ENCODE measurements at places on chromosomes 7 and 10. TPM values are rescaled to one million over a fixed set of nuclear protein-coding genes. Genes with fewer than 3 reads are reported as not detected.
A peak's percentile ranks its signal among the peaks of the same experiment; 100 is the strongest.

DNA sequence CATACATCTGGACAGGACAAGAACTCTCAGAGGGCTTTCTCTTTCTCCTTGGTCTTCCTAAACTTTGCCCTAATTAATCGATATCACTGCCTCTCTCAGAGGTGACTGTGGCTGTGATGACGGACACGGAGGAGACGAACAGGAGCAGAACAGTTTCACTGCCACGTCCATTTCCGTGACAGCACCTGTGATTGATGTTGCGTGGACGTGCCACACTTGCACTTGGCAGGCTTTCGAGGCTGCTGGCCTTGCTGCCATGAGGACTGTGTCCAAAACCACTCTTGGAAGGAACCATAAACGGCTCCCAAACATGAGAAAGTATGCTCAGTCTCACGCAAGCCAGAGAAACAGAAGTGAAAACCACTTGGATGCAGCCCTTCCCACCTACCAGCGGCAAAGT, 308.1 kb downstream of the DNAJB6 start:
- DNase-seq = peak; percentile 72

DNA sequence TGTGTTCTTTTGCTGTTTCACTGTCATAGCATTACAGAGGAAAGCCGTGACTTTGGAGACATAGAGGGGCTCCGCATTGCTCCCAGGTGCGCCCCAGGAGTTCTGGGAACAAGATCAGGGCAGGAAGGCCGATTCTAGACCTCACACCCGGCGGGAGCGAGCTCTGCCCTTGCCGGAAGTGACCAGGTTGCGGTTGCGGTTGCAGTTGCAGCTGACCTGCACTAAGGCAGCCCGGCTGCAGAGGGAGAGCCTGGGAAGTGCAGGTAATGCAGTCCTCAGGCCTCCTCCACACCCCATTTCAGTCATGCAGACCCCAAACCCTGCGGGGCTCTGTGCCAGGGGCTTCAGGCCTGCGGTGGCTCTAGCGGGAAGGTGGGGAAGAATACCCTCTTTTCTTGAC, 130.0 kb upstream of the LANCL2 start:
- DNase-seq = no peak

OR2A5 gene
- total RNA-seq = not detected

GRCh38 chr10:91798649-91799611, 704 bp downstream of the TNKS2 start:
- no peak for DNase-seq

DNA sequence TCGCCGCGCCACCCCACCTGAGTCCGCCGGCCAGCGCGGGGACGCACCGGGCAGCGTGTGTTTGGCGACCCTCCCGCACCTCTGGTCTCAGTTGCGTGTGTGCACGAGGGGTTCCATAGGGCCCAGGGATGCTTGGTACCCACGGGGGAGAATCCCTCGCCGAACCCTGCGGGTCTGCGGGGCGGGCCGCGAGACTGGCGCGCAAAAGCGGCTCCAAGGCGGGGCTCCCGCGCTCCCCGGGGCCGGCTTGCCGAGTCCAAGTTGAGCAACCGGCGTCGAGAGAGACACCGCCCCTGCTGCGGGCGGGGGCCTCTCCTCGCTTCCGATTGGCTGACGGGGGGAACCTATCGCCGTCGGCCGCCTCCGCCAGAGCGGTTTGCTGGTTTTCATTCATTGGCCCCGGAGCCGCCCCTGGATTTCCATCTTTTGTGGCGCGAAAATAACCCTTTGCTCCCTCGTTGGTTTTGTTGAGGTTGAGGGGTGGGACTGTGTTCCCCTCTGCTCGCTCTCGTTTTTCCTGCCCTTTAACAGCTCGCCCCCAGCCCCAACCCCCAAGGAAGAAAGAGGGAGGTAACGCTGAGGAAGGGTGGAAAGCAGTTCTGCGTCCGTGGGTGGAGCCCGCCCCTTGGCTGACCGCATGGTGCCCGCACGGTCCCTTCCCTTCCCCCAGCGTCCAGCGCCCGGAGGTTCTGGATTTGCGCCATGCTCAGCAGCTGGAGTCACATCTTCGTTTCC, 4.0 kb upstream of the IGF2BP3 start:
- DNase-seq = peak; percentile 94

DNA sequence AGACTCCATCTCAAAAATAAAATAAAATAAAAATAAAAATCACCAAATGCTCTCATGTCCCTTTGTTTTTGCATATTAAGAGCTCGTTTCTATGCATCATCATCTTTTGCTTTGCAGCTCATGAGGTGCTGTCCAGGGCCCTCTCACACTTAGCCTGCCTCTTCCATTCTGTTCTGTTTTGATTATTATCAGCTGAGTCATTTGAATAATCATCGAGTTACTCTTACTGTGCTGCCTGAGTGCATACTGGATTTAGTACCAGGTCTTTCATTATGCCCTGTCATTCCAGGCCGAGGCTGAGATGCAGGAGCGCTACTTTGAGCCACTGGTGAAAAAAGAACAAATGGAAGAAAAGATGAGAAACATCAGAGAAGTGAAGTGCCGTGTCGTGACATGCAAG, 33.0 kb downstream of the UCMA start:
- DNase-seq = no peak

DNA sequence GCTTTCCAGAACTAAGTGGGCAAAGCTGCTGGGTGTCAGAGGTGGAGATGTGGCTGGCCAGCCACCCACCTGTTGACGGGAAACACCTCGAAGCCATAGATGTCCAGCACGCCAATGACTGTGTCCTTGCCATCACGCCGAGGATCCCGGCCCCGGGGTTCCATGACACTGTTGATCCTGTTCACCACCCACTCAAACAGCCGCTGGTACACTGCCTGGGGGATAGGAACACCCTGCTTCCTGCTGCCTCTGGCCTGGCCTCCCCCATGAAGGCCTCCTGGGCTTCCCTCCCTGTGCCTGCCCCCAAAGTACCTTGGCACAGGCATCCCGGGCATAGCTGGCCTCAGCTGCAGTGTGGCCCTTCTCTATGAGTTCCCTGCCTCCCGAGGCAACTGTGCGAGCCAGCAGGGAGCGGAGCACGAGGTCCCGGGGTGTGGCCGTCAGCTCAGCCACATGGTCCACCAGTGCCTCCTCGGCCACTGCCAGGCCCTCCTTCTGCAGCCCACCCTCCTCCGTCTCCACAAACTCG, 8.2 kb downstream of the MYO1G start:
- no peak for DNase-seq

- no peak for DNase-seq
Observed at GRCh38 chr10:90857635-90858460, at the start of gene HTR7. Gene HTR7, minus strand, starts transcription at chr10:90858039. Its CDS starts 368 bp downstream, at chr10:90857671.

DNA sequence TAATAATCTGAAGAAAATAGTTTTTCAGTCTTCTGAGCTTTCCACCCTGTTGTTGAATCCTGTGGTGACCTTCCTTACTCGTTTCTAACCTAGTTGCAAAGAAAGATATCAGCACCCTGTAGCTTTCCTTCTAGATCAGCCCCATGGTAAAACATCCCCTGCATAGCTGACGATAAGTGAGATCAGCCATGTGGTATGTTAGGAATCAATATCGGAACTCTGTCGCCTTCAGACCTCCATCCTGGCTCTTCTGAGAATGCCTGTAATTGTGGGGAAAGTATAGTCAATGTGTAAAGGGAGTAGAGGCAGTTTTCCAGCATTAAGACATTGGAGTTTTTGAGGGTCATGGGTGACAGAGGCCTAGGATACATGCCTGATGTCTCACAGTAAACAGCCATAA, 151.8 kb downstream of the LRRC4 start:
- no peak for DNase-seq

DOCK1 gene
- 46.0 TPM for total RNA-seq

DNA sequence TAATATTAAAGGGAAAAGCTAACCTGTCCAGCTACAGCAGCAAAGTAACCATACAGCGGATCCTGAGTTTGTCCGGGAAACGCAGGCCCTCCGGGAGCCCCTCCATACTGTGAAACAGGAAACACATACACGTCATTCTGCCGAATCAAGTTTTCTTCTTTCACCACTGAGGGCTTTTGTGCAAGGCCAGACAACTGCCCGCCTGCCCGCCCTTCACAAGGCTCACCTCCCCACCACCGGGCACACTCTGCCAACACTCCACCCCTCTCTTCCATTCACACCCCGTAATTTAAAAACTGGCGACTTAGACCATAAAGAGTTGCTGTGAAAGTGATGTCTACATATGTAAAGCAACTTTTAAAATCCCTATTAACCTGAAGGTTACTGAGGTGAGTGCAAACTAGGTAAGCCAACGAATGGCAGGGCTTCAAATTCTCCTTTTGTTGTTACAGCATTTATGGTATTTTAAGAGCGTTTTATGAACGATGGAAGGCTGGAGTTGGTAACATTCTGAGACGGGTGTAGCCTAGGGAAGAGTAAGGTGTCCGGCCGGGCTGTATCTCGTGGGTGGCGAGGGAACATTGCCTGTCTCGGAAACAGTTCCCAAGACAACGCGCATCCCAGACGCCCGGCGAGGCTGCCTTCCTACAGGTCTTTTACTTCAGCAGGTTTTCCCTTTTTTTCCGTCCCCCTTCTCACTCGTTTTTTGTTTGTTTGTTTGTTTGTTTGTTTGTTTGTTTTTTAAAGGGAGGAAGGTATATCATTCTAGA, 817 bp downstream of the SRI start:
- DNase-seq = no peak

DNA sequence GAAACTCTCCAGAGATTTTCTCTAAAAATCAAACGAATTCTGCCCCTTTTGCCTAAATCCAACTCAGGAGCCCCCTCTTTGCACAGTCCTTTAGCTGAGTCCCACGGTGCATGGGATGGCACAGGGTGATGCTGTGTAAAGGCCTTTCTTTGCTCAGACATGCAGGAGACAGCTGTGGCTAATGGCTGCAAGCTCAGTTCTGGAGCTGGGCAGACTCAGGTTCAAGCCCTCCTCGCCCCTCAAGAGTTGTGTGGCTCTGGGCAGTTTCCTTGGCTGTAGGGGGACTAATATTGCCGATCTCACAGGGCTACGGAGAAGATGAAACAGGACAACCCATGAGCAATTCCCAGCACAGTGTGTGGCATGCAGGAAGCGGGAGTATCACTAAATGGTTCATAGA, 42.6 kb downstream of the CLEC2L start:
- DNase-seq = peak; percentile 65

PPP1R9A gene
- 13.8 TPM for total RNA-seq

ZNF488 gene
- 0.10 TPM for total RNA-seq

CRYGN gene
- 1.5 TPM for total RNA-seq

SPDYE2B gene
- total RNA-seq = not detected

GRCh38 chr10:10327934-10328333, 689.7 kb upstream of the CELF2 start:
- DNase-seq = no peak

- DNase-seq = no peak
Observed at GRCh38 chr7:133132906-133133305, 51.0 kb upstream of the CHCHD3 start.

DNA sequence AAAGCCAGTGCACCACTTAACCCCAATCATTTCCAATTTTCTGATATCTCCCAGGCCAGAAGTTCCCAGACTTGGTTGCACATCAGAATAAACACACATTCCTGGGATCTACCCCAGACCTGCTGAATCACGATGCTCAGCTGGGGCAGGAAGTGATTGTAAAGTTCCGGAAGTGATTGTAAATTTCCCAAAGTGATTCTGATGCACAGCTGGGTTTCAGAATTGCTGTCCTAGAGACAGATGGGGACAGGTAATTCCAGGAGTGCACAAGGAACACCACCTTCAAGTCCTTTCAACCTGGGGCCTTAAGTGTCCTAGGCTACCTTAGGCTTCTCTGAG, 104.2 kb upstream of the EEPD1 start:
- DNase-seq = no peak

ZC3HAV1L gene
- 13.6 TPM for total RNA-seq

DNA sequence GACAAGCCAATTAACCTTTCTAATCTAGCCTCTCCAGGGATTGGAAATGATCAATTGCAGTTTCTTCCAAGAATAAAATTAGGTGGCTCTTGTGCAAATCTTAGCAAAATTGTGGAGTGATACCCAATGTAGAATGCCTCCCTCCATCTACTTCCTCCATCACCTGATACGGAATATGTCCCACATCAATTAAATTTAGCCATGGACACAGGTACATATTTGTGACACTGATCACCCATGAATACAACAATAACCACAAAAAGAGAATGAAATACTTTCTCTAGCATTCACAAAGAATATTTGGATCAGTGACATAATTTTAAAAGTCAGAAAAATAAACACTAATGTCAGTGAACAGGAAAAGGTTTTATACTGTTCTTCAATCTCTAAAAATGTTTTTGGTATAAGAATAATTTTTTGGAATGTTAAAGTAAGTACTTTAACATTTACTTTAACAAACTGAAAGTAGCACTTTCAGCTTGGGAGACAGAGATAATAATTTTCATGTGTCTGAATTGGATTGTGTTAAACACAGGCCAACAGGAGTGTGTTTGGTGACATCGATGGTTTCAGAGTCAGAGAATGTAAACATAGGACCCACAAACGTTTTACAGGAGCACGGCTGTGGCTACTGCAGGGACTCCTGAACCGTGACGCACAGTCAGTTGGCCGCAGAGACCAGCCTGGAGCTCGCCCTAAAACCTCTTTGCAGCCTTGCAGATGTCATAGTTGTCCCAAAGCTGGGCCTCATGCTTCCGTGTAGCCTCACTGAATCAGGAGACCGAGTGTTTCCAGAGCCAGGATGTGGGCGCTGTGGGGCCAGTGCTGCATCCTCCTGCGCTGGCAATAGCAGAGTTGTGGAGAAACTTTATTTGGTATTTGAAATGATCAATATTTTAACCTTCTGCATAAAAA, 7.2 kb downstream of the RBM20 start:
- DNase-seq = no peak

ARMC3 gene
- total RNA-seq = not detected

- no peak for DNase-seq
Observed at GRCh38 chr7:32140210-32140939, 70.2 kb upstream of the PDE1C start.

GRCh38 chr10:119216127-119216526, 8.8 kb downstream of the GRK5 start:
- no peak for DNase-seq

- no peak for DNase-seq
Observed at GRCh38 chr7:67678419-67678818, 681.8 kb downstream of the TYW1 start.

PNLIPRP3 gene
- total RNA-seq = not detected

- DNase-seq = no peak
Observed at GRCh38 chr7:140915935-140916555, 8.7 kb downstream of the BRAF start.

GRCh38 chr10:90480466-90480865, 377.4 kb downstream of the HTR7 start:
- DNase-seq = no peak

DNA sequence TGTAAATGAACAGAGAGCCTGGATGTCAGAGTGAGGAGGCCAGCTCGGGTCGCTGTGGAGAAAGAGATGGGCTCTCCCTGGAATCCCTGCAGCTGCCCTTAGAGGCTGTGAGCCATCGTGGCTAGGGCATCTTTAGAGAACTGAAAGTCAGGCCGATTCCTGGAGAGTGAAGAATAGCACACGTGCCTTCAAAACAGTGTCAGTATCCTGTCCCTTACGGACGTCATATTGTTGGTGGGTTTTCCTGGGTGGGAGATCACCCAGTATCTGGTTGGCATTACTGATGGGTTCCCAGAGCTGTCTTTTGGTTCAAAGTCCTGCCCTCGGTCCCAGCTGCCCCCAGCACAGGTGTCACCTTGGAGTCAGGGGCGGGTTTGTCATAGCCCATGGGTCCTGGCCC, 25.3 kb downstream of the IKZF1 start:
- DNase-seq = no peak

GRCh38 chr10:77911535-77912123, 14.9 kb downstream of the DLG5 start:
- DNase-seq = no peak

All from mesenteric fat pad (tissue), 1 donor.